ENCODE measurements at places on chromosomes 7 and 10.

- no peak overlapping the region for H3K27ac ChIP-seq
- DNase-seq = no peak
- H3K4me1 ChIP-seq = peaks cover 6% of the 10 kb centered on the region
- peaks cover 36% of the 10 kb centered on the region for H3K36me3 ChIP-seq
These were observed 26.7 kb downstream of the WAC start for GRCh38 chr10:28559618-28560017.

GRCh38 chr10:69506834-69507713 is 55.8 kb downstream of the TSPAN15 start:
- peaks cover 19% of the 10 kb centered on the region for H3K4me1 ChIP-seq
- DNase-seq = peak; percentile 85
- H3K4me3 ChIP-seq = peak overlapping the region; percentile 43
- H3K36me3 ChIP-seq = peaks cover 29% of the 10 kb centered on the region

GRCh38 chr10:124732931-124733570 is 11.1 kb downstream of the FAM53B start:
- peaks cover 11% of the 10 kb centered on the region for H3K4me1 ChIP-seq
- DNase-seq = no peak
- no peaks in the 10 kb centered on the region for H3K36me3 ChIP-seq
- no peaks in the 10 kb centered on the region for H3K27me3 ChIP-seq

DNA sequence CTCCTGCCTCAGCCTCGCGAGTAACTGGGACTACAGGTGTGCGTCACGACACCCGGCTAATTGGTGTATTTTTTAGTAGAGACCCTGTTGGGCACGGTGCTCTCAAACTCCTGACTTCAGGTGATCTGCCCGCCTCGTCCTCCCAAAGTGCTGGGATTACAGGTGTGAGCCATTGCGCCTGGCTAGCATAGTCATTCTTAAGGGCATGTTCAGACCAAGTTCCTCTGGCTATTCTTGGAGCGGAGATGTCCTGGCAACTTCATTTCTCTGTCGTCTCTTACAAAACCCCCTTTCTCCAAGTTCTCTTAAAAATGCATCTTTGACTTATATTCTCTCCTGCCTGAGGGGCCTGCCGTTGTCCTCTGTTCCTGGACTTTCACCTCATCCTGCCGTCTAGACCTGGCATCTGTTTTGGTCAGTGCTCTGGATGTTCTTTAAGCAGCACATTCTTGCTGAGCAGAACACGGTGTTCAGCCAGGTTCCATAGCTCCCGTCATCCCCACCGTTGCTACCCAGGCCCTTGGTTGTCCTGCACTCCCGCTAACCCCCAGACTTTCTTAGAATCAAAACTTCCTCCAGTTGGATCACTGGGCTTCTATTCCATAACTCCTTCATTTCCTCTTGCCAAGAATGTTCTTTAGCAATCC is 509.9 kb upstream of the GALNT17 start:
- H3K27ac ChIP-seq = no peak overlapping the region
- no peak overlapping the region for H3K4me3 ChIP-seq
- no peaks in the 10 kb centered on the region for H3K4me1 ChIP-seq
- DNase-seq = no peak
- no peaks in the 10 kb centered on the region for H3K36me3 ChIP-seq
- H3K27me3 ChIP-seq = no peaks in the 10 kb centered on the region

- peaks cover 28% of the 10 kb centered on the region for H3K4me1 ChIP-seq
- peak overlapping the region; percentile 4 for H3K27ac ChIP-seq
- H3K36me3 ChIP-seq = no peaks in the 10 kb centered on the region
- peak overlapping the region; percentile 88 for H3K4me3 ChIP-seq
These were observed 639 bp downstream of the TSPAN13 start for GRCh38 chr7:16753932-16754855.

DNA sequence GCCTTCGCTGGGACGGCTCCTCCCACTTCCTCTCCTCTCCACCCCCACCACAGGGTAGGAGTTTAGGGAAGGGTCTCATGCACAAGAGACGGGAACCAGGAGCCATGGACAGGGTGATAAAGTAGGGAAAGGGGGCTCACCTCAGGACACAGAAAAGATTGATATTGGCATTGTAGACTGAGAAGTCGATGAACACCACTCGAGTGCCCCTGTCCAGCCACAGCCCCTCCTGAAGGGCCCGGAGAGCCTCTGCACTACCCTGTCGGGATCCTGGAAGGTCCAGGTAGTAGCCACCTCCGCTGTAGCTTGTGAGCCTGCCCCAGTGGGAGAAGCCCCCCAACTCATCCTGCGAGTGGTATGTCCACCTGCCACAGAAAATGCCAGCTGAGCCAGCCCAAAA is 10.8 kb upstream of the BLOC1S2 start:
- H3K27ac ChIP-seq = no peak overlapping the region
- H3K27me3 ChIP-seq = no peaks in the 10 kb centered on the region
- no peak overlapping the region for H3K4me3 ChIP-seq
- no peaks in the 10 kb centered on the region for H3K36me3 ChIP-seq
- H3K4me1 ChIP-seq = no peaks in the 10 kb centered on the region

Measured in PC-3 (cell line).